ENCODE measurements at places on chromosomes 6 and 20. TPM values are rescaled to one million over a fixed set of nuclear protein-coding genes. Genes with fewer than 3 reads are reported as not detected.

MTRF1L gene
- 8.5 TPM for total RNA-seq

FBXO30 gene
- 6.2 TPM for total RNA-seq

THBS2 gene
- 216 TPM for total RNA-seq

AVP gene
- not detected for total RNA-seq

SEMG1 gene
- total RNA-seq: not detected

LINC00237 gene
- total RNA-seq: not detected

TULP4 gene
- 42.3 TPM for total RNA-seq

ELMO2 gene
- total RNA-seq: 24.4 TPM

IP6K3 gene
- total RNA-seq: not detected

TFAP2D gene
- not detected for total RNA-seq

GJA1 gene
- 78.1 TPM for total RNA-seq

GABRR1 gene
- total RNA-seq: not detected

ADTRP gene
- total RNA-seq: 75.8 TPM

SGK2 gene
- total RNA-seq: not detected

GZF1 gene
- 6.5 TPM for total RNA-seq

UBE3D gene
- total RNA-seq: 5.5 TPM

BTN1A1 gene
- not detected for total RNA-seq

UBE2C gene
- total RNA-seq: 57.3 TPM

TMEM200A gene
- 18.9 TPM for total RNA-seq

FAM83B gene
- total RNA-seq: 44.0 TPM

TCEA2 gene
- total RNA-seq: 5.0 TPM

GLP1R gene
- total RNA-seq: not detected

MROH8 gene
- not detected for total RNA-seq

NOX3 gene
- not detected for total RNA-seq

SAYSD1 gene
- total RNA-seq: 9.9 TPM

YTHDF1 gene
- total RNA-seq: 15.5 TPM

TENT5A gene
- 1.1 TPM for total RNA-seq

RSPH9 gene
- total RNA-seq: not detected

SOBP gene
- total RNA-seq: 0.19 TPM

Data from hair follicular keratinocyte (primary cell).